OCI-LY7 (cell line): ENCODE measurements at places on chromosomes 13 and 19. TPM values are rescaled to one million over a fixed set of nuclear protein-coding genes. Genes with fewer than 3 reads are reported as not detected.
A peak's percentile ranks its signal among the peaks of the same experiment; 100 is the strongest.

PSG2 gene
- total RNA-seq: not detected in 2 replicates

CTXN1 gene
- 0.98 and 1.0 TPM in 2 replicates for total RNA-seq

DNA sequence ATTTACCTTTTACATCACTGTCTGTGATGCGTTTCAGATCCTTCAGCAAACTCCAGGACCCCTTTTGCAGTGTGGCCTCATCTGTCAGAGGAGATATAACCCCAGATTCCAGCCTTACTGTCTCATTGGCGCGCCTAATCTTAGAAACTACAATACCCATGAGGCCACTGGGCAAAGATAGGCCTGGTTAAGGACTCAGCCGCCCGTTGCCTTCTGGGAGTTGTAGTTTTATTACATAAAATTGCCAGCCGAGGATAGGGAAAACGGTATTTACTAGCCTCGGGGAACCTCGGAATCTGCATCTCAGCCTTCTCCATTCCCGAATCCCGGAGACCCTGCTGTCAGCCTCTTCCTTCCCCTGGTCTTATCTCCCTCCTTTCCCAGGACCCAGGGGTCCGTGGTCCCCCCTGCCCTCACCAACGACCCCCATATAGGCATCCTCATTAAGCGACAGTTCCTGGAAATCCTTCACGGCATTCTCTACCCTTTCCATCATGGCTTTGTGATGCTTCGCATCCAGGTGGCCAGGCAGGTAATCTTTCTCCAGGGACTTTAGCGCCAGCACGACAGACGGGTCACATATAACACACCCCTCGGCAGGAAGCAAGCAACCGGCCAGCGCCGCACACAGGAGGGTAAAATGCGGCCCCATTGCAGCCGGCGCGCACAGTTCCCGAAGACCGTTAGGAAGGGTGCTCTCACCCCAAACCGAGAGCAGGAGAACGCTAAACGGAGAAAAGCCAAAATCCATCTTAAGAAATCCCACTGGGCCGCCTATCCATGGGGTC is 1.3 kb downstream of the IZUMO1 start:
- peak; percentile 77 for DNase-seq

PRR12 gene
- total RNA-seq: 32.8 and 40.0 TPM in 2 replicates

DNA sequence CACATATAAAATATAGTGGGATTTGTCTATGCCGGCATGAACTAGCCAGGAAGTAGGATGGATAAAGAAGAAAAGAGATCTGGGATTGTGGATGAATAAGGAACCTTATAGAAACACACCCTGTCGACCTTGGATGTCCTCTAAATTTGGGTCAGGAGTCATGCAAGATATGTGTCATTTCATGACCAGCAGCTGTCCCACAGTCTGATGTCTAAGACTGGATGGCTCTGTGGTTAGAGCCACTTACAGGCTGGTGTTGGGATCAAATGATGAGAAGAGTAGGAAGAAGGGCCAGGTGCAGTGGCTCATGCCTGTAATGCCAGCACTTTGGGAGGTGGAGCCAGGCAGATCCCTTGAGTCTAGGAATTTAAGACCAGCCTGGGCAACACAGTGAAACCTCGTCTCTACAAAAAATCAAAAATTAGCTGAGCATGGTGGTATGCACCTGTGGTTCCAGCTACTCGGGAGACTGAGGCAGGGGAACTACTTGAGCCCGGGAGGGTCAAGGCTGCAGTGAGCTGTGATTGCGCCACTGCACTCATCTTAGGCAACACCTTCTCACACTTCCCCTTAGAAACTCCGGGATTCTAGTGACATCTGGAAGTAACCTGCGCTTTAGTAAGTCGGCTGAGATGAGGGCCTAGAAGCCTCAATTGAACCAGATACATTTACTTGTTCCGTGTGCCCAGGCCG is 30.8 kb downstream of the TMED1 start:
- no peak for DNase-seq

SIGLEC5 gene
- not detected in 2 replicates for total RNA-seq

DNA sequence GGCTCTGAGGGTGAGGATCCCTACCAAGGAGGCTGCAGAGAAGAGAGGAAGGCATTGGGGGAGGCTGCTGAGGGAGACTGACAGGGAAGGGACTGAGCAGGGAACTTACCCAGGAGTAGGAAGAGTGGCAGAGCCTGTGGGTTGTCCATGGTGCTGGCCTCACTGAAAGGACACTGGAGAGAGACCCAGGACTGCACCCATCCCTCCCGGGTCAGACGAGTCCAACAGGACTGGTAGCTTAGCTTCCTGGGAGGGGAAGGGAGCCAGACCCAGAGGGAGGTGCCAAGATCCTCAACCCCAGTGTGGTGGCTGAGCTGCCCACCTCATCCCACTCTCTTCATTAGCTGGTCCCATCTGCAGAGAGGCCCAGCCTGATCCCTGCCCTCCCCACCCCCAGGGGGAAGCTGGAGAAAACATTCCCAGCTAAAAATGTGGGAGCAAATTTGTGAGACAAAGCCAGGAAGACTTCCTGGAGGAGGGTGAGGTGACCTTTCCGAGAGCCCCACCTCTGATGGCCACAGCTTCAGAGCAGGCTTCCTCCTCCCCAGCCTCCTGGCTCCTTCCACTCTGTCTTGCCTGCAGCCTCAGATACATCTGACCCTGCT is at the start of gene VSIG10L:
TSS of gene VSIG10L (minus strand) at position 164 of the 605 bp plus-strand sequence. CDS start at position 149, 15 bp downstream.
- no peak for DNase-seq

DNA sequence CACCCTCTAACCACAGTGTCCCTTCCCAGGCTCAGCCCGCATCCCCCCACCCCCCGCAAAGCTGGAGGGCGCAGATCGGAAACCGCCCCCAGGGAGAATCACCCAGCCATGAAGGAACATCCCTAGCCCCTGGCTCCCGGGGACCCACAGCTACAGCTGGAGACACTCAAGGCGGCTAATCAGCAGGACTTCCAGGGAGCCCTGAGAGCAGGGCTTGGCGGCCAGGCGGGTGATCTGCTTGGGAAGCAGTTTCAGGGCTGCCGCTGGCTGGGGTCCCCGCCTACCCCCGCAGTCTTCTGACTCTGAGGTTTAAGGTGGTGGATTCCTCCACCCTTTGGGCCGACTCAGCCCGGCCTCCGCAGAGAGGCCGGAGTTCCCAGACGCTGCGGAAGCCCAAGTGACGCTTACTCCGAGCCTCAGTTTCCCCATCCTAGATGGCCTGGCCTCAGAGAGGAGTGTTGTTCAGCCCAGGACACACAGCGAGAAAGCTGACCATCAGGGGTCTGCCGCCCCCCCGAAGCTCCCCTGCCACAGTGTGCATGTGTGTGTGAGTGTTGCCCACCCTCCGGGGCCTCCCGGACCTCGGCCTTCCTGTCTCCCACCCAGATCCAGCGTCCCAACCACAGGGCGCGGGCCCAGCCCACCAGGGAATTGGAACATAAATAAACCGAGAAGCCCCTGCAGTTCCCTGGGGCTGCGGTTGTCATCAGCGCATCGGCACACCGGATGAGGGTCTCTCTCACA is 9.8 kb downstream of the FUT6 start:
- DNase-seq: no peak

GRCh38 chr19:31057476-31057875 is 291.8 kb downstream of the TSHZ3 start:
- DNase-seq: no peak

CADM4 gene
- total RNA-seq: not detected in 2 replicates

C5AR1 gene
- total RNA-seq: 1.1 TPM in 1 of 2 replicates, not detected in the other

DNA sequence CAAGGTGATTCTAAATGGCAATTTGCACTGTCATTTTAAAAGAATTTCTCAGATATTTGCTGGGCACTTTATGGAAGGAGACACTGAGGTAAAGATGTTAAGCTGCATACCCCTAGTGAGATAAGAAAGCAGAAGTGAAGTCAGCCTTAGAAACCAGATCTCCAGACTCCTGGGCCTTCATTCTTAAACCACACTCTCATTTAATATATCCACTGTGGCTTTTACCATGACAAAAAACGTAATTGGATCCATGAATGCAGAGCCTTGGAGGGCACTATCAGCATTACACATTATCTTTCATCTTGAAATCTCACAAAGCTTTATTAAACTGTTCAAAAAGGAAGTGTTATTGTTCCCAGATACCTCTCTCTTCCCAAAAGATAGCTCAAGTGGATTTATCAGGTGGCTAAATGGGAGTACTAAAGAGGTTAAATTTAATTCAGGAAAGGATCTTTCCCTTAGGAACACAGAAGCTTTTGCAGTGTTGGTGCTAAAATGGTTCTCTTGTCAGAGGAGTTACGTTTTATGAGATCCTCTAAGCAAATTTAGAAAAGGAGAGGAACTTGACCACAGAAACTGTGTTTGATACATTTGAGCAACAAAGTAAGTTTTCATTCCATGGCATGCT is 1060.4 kb downstream of the EFNB2 start:
- DNase-seq: no peak

- peak; percentile 7 for DNase-seq
Observed at GRCh38 chr13:98489446-98490194, 87.3 kb downstream of the STK24 start.

DNA sequence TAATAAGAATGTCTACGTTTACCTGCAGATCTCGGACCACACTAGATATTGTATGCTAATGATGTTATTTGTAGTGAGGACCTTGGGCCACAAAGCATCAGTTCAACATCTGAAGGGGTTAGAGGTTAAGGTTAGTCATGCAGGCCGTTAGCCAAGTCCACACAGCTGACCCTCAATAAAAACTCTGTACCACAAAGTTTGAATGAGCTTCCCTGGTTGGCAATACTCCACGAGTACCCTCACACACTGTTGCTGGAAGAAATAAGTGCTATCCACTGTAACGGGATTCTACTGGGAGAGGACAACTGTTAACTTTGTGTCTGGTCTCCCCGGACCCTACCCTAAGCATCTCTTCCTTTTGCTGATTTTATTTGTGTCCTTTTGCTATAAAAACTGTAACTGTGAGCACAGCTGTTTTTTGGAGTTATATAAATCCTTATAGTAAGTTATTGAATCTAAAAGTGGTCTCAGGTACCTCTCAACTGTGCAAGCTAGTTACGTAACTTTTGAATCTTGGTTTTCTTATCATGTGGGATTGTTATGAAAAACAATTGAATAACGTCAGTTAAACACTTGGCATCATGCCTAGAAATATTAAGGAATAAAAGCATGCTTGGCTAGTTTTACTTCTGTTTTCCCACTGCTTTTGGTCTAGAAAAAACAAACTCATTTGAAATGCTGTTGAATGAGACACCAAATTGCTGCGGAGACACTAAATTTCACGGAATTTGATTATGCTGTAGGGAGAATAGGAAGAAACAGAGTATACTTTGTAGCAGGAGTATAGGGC is 181.5 kb downstream of the DNAJC3 start:
- DNase-seq: no peak

GRCh38 chr19:51546650-51547396 is 15.4 kb upstream of the SIGLEC6 start:
- DNase-seq: no peak

DNA sequence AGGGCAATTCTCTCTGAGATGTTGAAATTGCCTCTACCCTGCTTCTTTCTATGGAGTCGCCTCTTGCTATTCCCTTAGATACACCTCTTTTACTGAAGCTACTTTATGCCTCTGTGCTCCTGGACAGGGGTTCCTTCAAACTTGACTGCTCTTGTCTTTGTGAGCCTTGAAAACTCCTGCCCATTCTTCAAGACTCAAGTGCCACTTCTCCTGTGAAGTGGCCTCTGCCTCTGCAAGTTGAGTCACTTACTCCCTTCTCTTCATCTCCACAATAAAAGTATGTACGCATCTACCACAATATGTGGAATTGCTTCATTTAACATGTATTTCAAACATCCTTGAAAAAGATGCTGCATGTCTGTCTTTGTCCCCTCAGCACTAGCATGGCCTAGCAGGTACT is 66.0 kb upstream of the TPP2 start:
- no peak for DNase-seq

DNA sequence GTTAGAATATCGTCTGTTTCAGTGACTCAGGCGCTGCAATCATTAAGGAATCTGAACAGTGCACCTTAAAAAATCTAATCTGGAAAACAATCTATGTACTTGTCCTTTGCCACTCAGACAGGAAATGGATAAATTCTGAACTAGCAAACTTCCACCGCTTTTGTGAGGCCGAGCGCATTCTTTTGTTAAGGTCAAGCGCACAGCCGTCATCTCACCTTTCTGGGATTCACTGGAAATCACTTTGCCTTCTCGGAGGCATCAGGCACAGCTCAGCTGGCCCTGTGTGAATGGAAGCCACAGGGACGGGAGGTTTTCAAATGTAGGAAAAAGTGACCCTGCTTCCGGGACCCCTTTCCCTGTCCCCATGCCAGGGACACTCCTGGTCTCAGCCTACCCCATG is 28.2 kb upstream of the SPACA7 start:
- no peak for DNase-seq

DNA sequence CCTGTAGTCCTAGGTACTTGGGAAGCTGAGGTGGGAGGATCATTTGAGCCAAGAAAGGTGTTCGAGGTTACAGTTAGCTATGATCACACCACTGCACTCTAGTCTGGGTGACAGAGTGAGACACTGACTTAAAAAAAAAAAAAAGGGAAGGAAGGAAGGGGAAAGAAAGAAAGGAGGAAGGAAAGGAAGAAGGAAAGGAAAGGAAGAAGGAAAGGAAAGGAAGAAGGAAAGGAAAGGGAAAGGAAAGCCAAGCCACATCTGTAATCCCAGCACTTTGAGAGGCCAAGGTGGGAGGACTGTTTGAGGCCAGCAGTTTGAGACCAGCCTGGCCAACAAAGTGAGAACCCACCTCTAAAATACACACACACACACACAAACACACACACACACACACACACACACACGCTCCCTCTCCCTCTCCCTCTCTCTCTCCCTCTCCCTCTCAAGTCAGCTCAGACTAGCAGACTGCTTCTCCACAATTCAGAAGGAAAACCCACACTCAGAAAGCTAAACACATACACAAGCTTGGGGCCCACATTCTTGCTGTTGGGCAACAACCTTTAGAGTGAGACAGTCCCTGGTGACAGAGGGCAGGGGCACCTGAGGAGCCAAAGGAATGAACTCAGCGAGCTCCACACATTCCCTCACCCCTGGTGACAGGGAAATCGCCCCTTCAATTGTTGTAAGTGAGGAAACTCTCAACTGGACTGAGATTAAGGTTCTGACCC is 2.7 kb downstream of the ZNF709 start:
- no peak for DNase-seq

DNA sequence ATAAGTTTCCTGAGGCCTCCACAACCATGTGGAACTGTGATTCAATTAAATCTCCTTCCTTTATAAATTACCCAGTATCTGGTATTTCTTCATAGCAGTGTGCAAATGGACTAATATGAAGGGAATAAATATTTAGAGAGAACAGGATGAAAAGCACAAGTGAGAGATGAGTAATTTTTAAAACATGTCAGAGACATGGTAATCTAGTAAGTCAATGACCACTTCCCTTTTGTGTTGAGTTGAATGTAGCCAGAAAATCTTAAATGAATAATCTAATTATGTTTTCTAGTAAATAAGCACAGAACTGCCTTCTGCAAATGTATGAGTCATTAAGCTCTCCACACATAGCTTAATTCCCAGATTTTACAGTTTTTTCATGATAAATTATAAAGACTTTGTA is 524.1 kb upstream of the SLITRK5 start:
- DNase-seq: no peak

GRCh38 chr13:33590936-33591335 is 227.0 kb upstream of the RFC3 start:
- DNase-seq: no peak

- DNase-seq: no peak
Observed at GRCh38 chr13:28413999-28414398, 80.9 kb downstream of the FLT1 start.
